ENCODE measurements at places on chromosomes 12 and 14.

GRCh38 chr14:63773504-63773903 lies 45.6 kb upstream of the SGPP1 start:
- DNase-seq: no peak

GRCh38 chr12:22250762-22251161 lies 83.7 kb downstream of the ST8SIA1 start:
- DNase-seq: no peak

- no peak for DNase-seq
Observed at GRCh38 chr12:10289005-10289754, 18.5 kb upstream of the KLRD1 start.

DNA sequence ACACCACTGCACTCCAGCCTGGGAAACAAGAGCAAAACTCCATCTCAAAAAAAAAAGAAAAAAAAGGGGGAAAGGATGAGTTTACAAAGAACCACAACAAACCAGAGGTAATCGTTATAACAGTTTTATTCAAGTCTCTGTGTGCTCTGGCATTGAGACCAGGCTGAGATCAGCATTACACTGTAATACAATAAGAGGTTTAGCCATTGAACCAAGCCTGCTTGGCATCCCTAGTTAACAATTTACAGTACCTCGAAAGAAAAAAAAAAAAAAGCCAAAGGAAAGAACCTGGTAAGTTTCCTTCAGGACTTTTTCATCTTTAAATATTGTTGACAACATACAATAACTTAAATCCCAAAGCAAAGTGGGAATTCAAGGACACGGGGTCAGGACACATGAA lies 80.7 kb downstream of the TTC9 start:
- no peak for DNase-seq

- DNase-seq: no peak
Observed at GRCh38 chr14:31228533-31228932, 20.9 kb upstream of the HECTD1 start.

GRCh38 chr14:66638689-66639088 lies 130.7 kb downstream of the GPHN start:
- no peak for DNase-seq

GRCh38 chr12:114327765-114328164 lies 78.2 kb downstream of the TBX5 start:
- DNase-seq: no peak

DNA sequence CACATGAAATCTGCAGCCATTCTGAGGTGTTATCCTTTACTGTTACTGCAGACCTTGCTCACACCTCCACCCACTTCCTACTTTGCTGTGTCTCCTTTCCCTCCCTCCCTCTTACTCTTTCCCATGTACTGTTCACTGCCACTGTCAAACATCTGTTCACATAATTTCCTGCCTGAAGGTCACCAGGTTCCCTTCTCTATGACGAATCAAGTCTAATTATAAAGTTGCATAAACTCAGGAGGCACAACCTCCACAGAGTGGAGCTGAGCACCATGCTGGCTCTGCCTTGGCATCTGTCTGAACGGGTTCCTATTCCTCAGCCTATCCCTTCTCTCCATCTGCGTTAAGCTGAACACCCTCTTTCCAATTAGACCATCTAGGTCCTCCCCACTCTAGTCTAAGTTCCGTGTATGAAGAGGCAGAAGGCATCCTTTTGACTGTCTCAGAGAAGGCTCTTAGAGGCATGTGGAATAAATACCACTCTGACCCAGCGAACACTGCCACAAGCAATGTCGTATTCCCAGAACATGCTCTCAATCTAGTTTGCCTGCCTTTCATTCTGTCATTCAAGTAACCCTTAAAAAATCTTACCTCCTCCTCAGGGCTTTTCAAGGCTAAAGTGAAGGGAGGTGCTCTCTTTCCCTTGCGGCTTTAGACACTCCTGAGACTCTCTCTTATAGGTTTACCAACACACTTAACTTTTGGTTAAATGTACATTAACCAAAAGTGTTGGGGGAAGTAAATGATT lies 48.7 kb downstream of the ACADS start:
- no peak for DNase-seq

DNA sequence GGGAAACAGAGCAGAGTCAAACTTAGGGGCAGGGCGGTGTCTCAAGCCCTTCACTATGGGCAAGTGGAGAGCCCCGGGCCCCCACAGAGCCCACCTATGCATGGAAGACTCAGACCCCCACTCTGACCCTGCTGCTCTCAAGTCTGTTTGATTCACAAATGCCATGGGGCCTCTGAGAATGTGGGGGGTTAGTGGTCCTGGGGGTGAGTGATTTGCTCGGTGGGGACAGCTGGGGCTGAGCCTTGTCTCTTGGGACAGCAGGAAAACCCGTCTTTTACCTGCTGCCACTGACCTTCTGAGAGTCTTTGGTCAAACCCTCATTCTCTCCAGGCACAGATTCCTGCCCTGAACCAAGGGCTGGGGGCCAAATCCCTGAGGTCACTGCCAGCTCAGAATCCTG lies 201.0 kb upstream of the RTL1 start:
- DNase-seq: no peak

GRCh38 chr12:131882804-131883520 lies 11.5 kb upstream of the ULK1 start:
- DNase-seq: no peak

DNA sequence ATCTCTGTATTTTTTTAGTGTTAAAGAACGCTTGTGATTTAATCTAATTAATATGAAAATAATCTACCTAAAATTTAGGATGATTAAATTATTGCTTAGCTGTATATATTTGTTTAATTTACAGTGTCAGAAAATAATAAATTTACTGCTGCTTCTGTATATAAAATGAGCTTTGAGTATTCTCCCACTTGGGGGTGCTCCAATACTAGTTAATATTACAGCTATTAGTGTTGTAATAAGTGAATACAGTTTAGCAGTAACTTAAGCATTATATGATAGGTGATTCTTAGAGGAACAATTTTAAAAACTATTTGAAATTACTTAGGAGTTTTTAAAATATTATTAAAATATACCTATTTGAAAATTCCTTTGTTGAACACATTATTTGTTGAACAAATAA lies 62.2 kb downstream of the PAPOLA start:
- DNase-seq: no peak

DNA sequence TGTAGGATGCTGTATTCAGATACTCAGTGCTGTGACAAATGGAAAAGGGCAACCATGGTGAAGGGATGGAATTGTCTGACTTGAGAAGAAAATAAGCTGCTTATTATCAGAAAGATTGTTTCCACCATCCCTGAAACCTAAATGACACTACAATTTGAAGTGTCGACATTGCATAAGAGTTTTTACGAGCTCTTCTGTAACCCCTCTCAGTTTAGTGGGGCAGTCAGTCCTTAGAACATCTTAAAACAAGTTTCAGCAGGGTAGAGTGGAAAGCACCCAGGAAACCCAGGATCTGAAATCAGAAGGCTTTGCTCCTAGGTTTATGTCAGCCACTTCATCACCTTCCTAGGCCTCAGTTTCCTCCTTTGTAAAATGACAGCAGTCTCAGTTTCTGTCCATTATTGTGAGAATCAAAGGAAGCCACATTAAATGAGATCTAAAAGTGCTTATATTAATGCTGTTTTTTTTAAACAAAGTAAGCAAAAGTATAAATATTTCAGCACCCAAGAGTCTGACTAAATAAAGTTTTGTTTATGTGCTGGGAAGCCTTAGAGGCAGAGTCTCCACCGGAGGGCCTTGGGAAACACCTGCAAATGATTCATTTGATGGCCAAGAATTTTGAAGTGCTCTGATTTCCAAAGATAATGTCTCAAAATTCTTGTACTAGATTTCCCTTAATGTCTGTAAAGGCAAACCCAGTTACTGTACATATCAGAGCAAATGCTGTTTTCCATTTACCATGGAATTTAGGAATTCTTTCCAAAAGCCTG lies 1.8 kb downstream of the IFT43 start:
- DNase-seq: no peak

DNA sequence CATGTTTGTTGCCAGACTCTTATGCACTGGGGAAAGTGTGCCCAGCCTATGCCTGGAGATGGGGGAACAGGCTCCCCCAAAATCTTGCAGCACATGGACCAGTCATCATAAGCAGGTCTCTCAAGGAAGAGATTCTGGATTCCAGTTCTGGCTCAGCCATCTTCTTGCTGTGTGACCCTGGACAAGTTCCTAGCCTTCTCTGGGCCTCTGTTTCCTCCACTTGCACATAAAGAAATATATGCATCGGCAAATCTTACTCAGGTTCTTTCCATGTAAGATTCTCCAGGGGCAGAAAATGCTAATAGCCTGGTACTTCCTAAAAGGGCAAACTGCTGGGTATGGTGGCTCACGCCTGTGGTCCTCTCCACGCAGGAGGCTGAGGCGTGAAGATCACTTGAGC lies 7.2 kb downstream of the OAS3 start:
- DNase-seq: no peak

GRCh38 chr14:67973436-67973835 lies 153.9 kb downstream of the RAD51B start:
- DNase-seq: no peak

GRCh38 chr12:82758749-82759330 lies 72.1 kb downstream of the TMTC2 start:
- DNase-seq: no peak

- no peak for DNase-seq
Observed at GRCh38 chr14:68440820-68441219, 352.0 kb downstream of the ZFP36L1 start.

DNA sequence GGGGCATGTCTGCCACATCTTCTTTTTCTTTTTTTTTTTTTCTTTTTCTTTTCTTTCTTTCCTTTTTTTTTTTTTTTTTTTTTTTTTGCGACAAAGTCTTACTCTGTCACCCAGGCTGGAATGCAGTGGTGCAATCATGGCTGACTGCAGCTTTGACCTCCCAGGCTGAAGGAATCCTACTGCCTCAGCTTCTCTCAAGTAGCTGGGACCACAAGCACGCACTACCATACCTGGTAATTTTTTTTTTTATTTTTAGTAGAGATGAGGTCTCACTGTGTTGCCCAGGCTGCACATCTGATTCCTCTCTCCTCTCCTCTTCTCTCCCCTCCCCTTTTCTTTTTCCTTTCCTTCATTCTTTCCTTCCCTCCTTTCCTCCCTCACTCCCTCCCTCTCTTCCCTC lies 18.5 kb downstream of the SLC15A5 start:
- no peak for DNase-seq
